ENCODE measurements at places on chromosomes 13 and 19.

GRCh38 chr19:35738021-35738886 is 4.0 kb downstream of the IGFLR1 start:
- no peak for DNase-seq

- no peak for DNase-seq
Measured at GRCh38 chr13:38135592-38135991, 214.1 kb upstream of the UFM1 start.

GRCh38 chr19:37313335-37313627 is 57.6 kb upstream of the ZNF527 start:
- no peak for DNase-seq

GRCh38 chr13:33467556-33467955 is 182.0 kb upstream of the STARD13 start:
- no peak for DNase-seq

GRCh38 chr13:47019977-47020376 is 123.1 kb upstream of the HTR2A start:
- DNase-seq: no peak

DNA sequence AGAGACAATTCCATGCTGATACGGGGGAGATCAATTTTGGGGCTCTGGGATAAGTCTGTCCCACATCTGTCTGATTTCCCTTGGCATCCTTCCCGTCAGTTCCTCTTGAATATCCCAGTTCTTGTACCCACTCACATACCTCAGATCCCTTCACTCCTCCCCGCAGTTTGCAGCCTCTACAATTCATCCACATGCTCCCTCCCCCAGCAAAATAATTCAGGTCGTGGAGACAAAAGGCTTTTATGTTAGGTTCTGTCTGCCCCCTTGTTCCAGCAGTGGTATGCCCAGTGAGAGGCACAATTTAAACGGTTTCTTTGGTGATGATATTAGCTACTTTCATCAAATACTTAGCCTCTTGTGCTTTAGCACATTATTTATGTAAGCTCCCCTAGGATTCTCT is 9.6 kb downstream of the RPS16 start:
- DNase-seq: no peak

Measured in C1 segment of cervical spinal cord (tissue), 14 donors.